Ecto neural progenitor cell (in vitro differentiated cells): ENCODE measurements at places on chromosomes 6 and 20.

- DNase-seq = peak; percentile 65
These were observed 17.6 kb upstream of the EIF2S2 start for GRCh38 chr20:34129518-34130162.

GRCh38 chr20:43549416-43550065, 9.3 kb upstream of the SGK2 start:
- no peak for DNase-seq

DNA sequence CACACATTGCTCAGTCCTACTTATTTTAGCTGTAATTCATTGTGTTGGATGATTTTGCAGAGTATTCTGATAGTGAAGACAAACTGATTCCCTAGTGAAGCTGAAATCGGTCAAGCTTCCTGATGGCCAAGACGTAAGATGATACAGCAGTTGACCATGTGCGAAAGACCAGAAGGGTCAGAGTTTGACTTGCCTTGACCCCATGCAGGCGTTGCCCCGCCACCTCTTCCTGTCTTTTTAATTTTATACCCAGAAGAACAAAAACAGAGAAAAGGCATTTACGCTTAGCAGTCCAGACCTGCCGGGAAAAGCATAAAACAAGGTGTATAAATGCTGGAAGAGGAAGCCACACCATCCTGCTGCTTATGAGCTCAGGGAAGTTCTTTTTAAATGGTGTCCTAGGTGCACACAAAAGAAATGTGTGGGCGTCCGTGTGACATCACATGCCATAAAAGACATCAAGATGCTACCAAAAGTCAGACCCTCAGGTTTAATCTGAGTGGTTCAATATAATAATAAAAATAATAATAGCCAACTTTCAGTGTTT, 32.2 kb downstream of the TSHZ2 start:
- no peak for DNase-seq

GRCh38 chr6:36430351-36430750, 12.3 kb downstream of the PXT1 start:
- no peak for DNase-seq

GRCh38 chr6:127202676-127203075, 64.0 kb upstream of the RNF146 start:
- no peak for DNase-seq

GRCh38 chr6:87396595-87397392, 11.0 kb upstream of the CFAP206 start:
- no peak for DNase-seq

DNA sequence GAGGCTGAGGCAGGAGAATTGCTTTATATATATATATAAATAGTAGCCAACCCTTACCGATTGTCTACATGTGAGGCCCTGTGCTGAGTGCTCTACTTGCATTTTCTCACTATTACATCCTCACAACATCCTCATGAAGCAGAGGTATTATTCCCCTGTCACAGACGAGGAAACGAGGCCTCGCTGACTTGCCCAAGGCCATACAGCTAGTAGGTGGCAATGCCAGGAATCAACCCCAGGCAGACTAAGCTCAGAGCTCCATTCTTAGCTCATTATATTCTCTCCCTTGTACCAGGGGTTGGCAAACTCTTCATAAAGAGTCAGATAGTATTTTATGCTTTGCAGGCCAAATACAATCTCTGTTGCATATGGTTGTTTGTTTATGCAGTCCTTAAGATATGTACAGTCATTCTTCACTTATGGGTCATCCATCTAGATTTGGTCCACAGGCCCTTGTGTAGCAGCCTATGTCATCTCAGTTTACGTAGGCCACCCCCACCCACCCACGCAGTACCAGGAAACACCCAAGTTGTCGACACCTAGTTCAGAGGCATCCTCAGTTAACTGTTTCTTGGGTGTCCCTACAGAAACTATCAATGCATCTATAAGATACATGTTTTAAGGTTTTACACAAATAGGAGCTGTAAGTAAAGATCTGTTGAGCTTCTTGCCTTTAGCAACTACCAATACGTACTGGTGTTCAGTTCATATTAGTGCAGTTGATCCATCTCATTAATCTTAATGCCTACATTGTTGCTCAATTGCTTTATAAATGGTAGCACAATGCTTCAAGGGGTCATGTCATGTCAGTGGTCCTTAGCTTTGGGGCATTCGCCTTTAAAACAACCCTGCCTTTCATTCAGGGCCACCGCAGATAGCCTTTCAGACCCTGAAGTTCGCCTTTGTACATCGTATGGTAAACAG, 3.0 kb downstream of the CASS4 start:
- DNase-seq = no peak

- DNase-seq = peak; percentile 76
These were observed 58.4 kb downstream of the TRIM38 start for GRCh38 chr6:26021001-26021349.

DNA sequence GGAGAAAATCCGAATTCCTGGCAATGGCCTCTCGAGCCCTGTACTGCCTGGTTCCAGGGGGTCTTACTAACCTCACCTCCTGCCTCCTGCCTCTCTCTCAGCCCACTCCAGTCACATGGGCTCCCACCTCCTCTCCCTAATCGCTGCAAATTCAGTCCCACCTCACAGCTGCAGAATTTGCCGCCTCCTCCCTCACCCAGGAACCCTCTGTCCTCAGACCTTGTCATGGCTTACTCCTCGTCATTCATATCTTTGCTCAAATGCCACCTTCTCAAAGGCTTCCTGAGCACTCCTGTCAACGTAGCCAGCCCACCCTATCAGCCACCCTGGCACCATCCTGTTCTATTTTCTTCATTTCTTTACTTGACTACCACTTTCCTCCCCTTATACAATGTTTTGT, 89.0 kb downstream of the SLC2A10 start:
- DNase-seq = no peak

GRCh38 chr20:59568509-59569024, 35.8 kb upstream of the PHACTR3 start:
- no peak for DNase-seq

- peak; percentile 46 for DNase-seq
These were observed 842.2 kb downstream of the EPHA7 start for GRCh38 chr6:92577077-92577719.

DNA sequence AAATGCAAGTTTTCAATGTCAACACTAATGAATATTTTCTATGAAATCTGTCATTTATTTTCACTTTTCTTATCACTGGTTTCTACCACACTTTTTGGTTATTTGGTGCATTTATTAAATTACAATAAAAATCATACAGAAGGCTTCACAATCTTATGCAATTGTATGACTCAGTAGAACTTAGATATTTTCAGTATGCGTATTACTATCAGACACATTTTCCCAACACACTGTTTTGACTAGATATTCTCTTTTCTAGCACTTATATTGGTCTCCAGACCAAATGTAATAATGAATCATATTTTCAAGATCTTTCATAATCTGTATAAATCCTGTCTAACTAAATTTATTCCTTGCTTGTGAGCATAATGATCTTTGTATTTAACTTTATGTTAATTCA, 74.1 kb downstream of the FAM83B start:
- no peak for DNase-seq

DNA sequence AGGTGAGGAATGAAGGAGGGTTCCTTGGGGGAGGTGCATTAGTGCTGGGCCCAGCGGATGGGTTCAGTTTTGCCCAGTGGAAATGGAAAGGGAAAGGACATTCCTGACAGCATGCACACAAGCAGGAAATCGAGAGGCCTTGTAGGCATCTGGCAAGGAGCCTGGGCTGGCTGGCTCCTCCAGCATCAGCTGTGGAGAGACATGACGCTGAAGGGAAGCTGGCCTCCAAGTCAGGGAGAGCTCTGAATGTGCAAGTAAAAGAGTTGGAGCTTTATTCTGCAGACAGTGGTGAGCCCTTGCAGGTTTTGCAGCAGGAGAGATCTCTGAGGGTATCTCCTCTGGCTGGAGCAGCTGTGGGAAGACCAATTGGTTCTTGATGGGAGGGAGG, 154.3 kb downstream of the MRPL14 start:
- no peak for DNase-seq

DNA sequence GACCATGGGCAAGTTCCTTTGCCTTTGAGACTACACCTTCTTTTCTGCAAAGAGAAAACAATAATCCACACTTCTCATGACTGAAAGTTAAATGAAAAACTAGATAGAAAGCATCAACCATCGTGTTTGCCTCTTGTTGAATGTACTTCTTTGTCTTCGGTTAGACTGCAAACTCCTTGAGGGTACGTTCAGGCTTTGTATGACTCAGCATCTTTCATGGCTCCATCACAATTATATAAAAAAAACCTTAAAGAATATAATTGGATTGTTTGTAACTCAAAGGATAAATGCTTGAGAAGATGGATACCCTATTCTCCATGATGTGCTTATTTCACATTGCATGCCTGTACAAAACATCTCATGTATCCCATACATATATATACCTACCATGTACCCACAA, 439.2 kb downstream of the MAFB start:
- DNase-seq = no peak

DNA sequence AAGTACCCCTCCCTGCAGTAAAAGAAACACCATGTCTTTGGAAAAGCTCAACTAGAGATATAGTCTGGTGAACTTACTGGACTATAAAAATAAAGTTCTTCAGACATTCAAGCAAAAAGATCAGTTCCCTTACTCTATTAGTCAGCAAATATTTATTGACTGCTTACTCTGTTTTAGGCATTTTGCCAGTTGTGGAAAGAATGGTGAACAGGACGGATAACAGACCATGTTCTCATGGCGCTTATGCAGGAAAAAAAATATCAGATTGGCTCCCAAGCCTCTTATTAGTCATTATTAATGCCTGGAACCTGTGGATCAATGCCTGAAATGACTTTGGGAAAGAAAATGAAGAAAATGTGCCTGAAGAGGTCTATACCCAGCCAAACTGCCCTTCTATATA, 282.2 kb upstream of the EPHA7 start:
- DNase-seq = no peak

- no peak for DNase-seq
These were observed 113.7 kb upstream of the PDE10A start for GRCh38 chr6:165776691-165777090.

DNA sequence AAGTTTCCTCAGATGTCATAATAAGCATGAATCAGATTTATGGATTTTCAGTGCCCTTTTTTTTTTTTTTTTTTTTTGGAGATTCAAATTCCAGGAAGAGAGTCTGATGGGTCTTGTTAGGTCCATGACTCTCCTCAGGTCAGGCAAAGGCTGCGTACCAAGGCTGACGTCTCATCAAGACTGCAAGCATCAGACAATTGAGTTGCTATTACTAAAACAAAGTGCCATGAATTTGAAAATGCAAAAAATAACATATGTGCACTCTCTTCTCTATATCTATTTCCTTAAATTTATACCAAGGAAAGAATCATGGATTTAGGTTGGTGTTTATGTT, 134.7 kb downstream of the FAM83B start:
- DNase-seq = no peak
